ENCODE measurements at places on chromosomes 4 and X.

GRCh38 chr4:27835851-27836250 is 975.2 kb downstream of the STIM2 start:
- no peak for DNase-seq

DNA sequence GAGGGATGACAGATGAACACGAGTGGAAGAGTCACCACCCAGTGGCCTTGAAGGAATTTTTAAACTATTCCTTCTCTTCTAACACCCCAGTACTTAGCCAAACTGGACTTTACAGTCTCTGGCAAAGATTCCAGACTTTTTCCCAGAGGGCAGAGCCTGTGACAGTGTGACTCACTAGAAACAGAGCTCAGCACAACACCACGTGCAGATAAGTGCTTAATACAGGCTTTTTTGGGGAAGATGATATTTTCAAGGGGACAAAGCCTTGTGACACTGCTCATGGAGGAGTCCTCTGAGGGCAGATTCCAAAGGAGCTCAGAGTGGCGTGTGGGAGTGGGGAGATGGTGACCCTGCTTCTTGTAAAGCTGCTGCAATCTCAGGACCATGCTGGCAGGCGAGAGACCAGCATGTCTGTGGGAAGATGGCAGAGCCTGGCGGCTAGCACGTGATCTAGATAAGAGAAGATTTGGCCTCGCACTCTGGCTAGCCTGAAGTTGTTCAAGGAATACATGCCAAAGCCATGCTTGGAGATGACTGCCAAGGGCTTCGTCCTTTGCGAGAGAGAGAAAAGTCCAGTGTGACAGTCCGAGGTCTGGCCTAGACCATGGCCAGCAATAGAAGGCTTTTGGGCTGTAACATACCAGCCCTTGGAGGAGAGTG is 2.4 kb downstream of the RAB33A start:
- no peak for DNase-seq

GRCh38 chrX:124393238-124393637 is 46.9 kb downstream of the SH2D1A start:
- DNase-seq = no peak

GRCh38 chrX:1411326-1411725 is 19.4 kb upstream of the SLC25A6 start:
- DNase-seq = no peak

GRCh38 chr4:163195247-163195765 is 28.6 kb upstream of the NAF1 start:
- no peak for DNase-seq
